NCI-H2081 (cell line): ENCODE measurements at places on chromosomes 3 and 15.
A peak's percentile ranks its signal among the peaks of the same experiment; 100 is the strongest.

GRCh38 chr3:157098121-157098822, 61.7 kb downstream of the CCNL1 start:
- no peak for DNase-seq

- no peak for DNase-seq
Measured at GRCh38 chr15:71707230-71708050, 102.9 kb upstream of the NR2E3 start.

DNA sequence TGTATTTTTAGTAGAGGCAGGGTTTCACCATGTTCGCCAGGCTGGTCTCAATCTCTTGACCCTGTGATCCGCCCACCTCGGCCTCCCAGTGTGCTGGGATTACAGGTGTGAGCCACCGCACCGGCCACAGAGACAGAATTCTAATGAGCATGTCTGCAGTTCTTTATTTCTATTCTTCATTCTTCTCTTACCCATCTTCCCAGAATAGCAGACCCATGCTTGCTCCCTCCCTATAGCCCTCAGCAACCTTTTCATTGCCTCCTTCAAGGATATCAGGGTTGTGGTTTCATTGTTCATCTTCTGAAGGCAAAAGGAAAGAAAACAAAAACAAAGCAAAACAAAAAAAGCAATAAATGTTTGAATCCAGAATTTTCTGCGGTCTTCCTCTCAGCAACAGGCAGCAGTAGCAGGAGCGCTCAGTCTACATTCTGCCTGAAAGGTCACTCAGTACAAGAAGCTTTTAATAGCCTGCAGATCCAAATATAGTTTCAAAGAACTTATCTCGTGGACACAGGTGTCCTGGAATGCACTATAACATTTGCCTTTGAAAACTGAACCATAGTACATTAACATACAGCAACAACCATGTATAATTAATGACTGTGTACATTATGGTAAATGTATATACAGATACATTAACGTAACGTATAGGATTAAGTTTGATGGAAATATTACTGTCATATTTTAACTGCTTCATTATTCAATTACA, at the start of gene SMCO1:
Gene SMCO1 (minus strand): TSS at position 434 of the 709 bp plus-strand sequence. CDS start 137 bp downstream, at position 297.
- no peak for DNase-seq

- no peak for DNase-seq
Measured at GRCh38 chr3:134061401-134061800, 31.7 kb upstream of the SLCO2A1 start.

DNA sequence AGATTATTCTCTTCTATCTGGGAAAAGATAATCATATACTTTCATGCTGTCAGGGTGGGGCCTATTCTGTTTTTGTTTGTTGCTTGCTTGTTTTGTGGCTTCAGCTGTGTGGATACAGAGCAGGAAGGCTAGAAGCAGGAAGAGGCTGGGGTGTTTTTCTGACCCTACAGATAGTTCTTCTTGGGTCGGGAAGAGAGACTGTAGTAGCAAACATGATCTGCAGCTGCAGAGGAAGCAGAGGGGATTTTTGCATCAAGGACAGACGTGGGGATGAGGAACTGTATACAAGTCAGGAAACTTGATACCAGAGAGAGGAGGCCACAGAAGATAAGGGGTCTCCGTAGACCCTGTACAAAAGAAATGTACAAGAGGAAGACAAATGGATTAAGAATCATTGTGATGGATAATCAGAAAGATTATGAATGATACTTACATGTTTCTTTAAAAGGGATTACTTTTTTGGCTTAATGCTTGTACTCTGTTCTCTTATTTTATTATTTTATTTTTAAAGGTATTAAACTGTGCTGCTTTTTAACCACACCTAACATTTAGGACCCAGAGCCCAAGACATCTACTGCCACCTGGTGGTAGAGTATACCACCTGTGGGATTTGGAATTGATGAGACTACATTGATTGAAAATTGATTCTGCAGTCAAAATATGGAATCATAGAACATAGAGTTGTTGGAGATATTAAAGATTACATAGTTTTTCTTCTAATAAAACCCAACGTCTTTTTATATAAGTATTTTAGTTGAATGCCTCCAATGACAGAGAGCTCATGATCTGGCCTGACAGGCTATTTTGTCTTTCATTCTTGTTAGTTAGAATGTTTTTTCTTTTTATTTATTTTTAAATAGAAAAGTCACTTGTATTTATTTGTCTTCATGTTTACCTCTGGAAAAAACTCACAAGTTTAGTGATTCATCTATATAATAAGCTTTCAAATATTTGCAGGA, 87.3 kb upstream of the ROPN1 start:
- peak; percentile 45 for DNase-seq

DNA sequence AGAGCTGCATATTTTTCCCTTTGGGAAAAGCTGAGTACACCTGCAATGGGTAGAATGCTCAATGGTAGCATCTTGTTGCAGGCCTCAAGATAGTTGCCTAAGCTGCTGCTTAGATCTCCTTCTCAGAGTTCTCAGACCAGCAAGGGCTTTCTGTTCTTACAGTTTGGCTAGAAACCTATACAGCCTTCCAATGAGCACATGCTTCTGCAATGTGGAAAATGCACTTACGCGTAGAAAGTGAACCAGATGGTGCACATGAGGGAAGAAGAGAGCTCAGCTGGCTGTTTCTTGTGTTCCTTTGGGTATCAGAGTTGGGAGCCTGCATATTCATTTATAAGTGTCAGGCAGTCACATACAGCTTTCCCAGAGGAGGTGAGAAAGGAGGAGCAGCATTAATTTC, 136.4 kb downstream of the B3GALNT1 start:
- no peak for DNase-seq

GRCh38 chr3:66582721-66583423, 82.0 kb upstream of the LRIG1 start:
- DNase-seq = no peak

DNA sequence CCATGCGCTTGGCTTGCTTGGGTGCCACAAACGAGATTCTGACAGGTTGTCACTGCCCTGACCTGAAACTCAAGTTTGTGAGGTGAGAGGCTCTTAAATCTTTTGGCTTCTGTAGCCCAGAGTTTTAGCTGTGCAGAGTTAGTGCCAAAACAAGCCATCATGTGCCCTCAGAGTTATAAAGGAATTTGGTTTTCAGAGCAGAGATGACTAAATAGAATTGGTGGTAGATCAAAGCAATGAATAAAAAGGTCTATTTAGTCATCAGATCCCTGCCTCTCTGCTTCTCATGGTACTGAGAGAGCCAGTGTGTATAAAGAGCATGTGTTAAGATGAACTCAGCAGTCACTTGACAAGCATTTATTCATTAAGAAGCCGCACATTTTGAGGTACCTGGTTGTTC, 207.5 kb upstream of the DPH6 start:
- DNase-seq = no peak

GRCh38 chr3:13563911-13564310, 15.0 kb downstream of the FBLN2 start:
- peak; percentile 9 for DNase-seq

DNA sequence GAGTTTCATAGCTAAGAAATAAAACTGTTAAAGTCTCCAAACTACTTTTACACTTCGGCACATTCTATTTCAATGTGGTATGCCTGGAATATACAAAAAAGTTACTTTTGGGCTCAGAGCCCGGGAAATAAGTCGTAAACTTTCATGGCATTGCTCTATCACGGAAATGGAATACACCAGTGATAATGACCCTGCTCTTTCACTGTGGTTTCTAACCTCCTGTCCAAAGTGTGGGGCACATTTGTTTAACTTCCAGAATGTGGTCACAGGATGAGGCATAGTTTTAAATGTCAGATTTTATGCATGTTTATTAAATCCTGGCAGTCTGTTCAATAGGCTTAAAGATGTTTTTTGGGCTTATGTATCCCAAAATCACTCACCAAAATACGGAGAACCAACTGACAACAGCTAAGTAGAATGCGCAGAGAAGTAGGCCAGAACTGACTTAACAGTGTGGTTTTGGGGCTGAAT, 5.1 kb downstream of the CXCR6 start:
- no peak for DNase-seq

DNA sequence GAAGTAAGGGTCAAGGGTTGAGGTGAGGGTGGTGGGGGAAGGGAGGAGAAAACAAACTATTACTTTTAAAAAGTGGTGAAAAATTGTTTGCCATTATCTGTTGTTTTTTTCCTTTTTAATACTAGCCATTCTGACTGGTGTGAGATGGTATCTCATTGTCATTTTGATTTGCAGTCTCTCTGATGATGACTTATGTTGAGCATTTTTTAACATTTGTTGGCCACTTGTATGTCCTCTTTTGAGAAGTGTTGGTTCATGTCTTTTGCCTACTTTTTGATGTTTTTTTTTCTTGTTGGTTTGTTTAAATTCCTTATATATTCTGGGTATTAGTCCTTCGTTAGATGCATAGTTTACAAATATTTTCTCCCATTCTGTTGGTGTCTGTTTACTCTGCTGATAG, 185.9 kb upstream of the ANKRD28 start:
- no peak for DNase-seq

GRCh38 chr15:95758451-95758850, 572.0 kb upstream of the NR2F2 start:
- DNase-seq = no peak

DNA sequence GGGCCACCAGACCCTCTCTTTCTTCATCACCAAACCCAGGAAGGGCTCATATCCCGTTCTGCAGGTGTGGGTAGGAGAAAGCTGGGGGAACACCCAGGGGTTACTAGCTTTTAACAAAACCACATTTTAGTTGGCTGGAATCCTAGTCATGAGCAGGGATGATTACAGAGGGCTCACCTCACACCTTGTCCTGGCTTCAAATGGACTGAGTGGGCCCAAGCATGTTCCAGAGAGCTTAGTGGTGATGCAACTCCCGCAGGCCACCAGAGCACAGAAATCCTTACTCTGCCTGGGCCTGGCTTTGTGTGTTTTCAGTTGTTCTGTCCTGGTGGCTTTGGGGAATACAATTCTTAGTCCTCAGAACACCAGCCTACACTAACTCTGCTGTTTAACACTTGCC, 56.8 kb upstream of the RYK start:
- no peak for DNase-seq

- no peak for DNase-seq
Measured at GRCh38 chr3:191379446-191379845, 49.1 kb upstream of the UTS2B start.

DNA sequence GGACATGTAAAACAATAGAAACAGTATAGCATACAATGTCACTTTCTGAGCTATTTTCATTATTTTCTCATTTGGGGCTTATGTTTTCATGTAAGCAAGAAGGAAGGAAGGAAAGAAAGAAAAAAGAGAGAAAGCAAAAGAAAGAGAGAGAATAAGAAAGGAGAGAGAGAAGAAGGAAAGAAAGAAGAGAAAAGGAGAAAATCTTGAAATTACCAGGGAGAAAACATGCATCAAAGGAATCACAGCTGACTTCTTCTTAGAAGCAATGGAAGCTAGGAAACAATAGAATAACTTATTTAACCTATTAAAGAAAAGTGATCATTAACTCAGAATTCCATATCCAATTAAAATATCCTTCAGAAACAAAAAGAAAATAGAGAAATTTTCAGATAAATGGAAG, 471.5 kb downstream of the OCA2 start:
- no peak for DNase-seq

DNA sequence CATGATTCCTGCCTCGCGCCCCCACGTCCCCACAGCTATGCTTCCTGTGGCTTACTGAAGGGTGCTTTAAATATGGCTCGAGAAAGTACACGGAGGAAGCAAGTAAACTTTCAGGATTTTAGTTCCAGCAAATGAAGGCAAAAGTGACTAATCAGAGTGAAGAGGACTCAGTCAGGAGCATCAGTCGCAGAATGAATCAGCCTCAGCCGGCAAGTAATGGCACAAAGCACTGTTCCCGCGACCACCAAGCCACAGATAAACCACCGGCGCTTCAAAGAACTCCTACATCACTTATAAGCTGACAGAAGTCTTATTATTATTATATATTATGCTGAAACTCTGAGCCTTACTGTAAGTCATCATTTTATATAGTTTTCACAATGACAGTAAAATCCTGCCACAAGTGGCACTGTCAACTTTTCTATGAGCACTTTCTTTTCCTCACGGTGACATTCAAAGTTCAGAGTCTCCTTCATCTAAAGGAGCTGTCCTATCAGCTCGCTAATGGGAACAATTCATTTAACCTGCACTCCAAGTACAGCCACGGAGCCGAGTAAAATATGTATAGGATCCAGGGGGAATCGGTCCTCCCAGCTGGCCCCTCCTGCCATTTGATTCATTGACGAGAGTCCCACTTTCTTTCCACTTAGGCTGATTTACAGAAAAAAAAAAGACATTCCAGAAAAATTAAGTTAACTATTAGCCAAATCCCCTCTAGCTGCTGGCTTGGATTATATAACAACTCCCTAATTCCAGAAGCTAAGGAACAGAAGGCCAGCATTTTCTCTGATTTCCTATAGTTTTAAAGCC, 217.0 kb upstream of the ICE2 start:
- DNase-seq = no peak

GRCh38 chr3:169813757-169814517, 1.2 kb upstream of the LRRC34 start:
- peak; percentile 90 for DNase-seq

DNA sequence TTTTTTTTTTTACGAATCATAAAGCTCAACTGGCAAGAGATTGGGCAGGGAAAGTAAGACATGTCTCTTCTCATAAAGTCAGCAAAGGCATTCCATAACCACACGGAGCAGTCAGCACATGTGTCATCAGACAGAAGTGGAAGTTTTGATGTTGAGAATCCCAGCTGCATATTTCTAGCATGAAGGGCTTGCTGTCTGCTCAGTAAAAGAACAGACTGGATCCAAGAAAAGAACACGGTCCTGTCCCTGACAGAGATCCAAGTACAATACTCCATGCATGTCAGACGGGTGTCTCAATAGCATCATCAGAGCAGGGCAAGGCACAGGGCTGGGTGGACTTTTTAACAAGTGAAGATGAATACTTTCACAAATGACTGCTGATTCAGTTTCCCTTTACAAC, 38.2 kb downstream of the ABI3BP start:
- no peak for DNase-seq

- no peak for DNase-seq
Measured at GRCh38 chr15:91225741-91226140, 125.7 kb downstream of the SV2B start.

DNA sequence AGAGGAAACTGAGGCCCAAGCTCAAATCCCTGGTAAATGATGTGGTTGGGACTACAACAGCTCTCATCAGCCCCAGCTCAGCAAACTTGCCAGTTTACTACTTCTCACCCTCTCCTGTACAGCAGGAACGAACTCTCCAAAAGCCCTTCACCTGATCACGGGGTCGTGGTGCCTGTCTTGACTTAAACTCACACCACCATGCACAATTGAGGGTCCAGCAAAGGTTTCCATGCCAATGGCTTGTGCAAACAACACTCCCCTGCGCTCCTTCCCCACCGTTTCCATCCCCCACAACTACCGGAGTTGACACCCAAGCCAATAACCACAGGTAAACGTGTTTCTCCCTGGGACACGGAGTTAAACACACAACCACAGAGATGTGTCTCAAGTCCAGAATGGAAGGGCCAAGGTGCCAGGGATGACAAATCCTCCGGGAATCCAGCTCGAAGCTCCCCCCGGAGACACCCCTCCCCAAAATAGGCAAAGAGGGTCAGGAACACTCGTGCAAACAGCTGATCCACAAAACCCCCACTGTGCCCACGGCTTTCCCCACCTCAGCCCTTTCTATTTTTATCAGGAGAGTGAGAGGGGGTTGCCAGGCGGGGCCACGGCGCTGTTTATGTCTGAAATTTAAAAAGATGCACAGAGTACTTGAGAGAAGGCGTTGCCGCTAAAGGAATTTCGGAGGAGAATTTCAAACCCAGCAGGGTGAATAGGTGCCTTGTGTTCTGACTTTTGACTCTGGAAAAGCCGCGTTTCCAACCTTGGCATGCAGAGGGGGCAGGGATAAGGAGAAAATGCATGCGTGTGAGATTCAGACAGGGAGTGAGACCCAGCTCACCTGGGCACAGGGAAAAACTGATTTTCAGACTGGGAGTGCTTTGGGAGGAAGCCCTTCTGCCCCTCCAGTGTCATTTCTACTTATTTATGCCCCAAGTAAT, 10.6 kb upstream of the ACAN start:
- no peak for DNase-seq
